ENCODE measurements at places on chromosomes 16 and 17.

GRCh38 chr16:77787452-77787851, 912 bp upstream of the VAT1L start:
- no peak for DNase-seq

DNA sequence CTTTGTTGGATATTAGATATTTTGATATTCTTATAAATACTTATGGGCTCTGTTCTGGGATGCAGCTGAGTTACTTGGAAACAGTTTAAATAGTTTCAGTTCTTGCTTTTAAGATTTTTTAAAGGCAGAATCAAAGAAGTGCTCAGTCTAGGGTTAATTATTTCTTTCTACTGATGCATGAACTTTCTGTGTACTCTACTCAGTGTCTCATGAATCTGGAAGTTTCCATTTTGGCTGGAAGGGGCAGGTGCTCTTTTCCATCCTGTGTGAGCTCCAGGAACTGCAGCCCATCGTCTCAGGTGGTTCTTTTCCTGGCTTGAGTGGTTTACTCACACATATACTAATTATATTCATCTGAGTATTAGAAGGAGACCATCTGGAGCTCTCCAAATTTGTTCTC, 61.1 kb upstream of the CPHXL start:
- no peak for DNase-seq

DNA sequence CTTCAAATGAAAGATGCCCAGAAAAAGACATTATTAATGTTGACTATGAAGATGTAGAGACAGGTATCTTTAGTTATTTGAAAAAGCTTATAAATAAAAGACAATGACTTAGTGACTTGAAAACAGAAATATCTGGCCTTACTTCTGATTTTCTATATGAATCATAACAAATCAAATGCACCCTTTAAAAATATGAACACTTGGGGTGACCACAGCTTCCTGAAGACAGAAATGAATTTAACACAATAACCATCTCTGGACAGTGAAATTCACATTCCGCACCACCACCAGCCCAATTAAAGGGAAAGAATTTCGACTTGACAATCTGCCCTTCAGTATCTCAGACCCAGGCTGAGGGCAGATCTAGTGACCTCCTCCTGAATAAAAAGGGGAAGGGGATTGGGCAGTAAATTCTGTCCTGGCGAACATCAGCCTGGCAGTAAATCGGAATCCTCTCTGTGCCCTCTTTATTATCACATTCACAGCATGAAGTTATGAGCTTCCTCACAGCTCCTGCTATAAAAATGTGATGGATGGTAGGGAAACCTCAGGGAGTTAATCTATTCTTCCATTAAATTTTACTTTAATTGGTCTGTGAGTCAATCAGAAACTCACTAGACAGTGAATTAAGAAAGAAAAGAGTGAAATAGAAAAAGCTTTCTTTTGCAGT, 131.5 kb downstream of the SNX11 start:
- no peak for DNase-seq

DNA sequence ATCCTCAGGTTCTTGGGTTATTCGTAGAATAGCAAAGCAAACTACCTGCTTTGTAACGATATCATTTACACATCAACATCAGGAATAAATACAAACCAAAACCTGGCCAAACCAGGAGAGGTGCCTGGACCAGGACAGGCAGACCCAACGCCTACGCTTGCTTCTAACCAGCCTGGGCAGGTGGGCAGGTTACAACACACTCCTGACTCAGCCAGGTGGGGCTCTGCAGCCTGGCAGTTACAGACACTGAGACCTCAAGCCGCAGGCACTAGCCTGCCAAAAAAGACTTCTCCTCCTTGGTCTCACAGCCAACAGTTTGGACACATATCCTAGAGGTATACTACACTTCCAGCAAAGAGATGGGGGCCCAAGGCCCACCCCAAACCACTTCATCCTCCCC, 14.0 kb downstream of the ANKRD11 start:
- DNase-seq, result no peak

DNA sequence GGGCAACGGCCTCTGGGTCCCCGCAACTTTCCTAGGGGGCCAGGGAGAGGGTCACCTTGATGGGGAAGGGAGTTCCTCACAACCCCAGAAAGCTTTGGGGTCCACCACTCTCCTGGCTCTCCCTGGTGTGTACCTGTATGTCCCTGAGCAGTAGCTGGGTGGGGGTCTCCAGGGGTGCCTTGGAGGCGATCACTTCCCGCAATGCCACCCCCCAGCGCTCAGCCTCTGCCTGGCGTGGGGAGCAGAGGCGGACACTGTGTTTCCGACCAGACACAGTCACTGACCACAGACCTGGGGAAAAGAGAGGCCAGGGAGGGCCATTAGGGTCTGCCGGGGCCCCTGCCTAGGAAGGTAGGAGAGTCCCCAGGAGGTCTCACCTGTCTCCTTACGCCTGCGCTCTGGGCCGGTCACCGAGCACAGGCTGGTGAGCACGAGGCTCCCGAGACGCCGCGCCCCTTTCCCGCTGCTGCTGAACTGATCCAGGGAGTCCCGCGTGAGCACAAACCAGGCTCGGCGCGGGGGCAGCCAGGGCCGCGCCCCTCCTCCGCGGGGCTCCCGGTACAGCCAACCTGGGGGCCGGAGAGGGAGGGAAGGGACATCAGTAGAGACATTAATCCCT, 3.4 kb downstream of the PLEKHH3 start:
- DNase-seq, result no peak

- DNase-seq, result no peak
Observed at GRCh38 chr16:81767987-81768592, 11.0 kb upstream of the PLCG2 start.

GRCh38 chr17:48153691-48154358, 46.3 kb downstream of the SNX11 start:
- DNase-seq, result no peak

DNA sequence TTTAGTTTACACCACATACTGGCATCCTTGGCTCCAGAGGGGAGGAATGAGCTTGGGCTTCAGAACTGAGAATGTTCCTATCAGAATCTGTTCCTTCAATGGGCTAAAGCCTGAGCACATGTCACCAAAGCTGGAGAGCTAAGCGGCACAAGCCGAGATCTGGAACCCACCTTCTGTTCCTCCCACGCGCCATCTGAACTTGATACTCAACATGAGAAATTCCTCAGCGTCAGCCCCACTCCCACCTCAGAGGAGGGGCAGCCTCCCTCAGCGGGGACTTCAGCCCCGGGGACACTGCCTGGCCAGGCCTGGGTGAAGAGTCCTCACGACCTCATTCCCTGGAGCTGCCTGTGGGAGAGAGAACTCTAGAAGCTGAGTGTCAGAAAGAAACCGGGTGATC, 22.8 kb upstream of the SLC47A1 start:
- no peak for DNase-seq

DNA sequence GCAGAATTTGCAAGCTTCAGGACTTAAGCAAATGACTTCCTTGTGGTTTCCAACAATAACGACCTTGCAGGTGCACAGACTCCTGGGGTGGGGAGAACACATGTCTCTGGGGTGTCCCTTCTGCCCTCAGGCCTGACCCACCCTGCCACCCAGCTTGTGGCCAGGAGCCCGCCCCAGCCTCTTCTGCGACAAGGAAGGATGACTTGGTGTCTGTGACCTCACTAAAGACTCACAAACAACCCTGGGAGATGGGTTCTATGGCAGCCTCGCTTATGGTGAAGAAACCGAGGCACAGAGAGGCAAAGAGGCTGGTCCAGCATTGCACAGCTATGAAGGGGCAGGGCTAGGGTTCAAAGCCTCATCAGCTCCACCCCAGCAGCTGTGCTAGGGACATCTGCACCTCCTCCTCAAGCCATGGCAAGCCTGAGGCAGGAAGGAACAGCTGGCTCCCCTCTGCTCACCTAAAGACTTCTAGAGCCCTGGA, 2.6 kb downstream of the ATP2A3 start:
- DNase-seq, result peak; percentile 99

- no peak for DNase-seq
Observed at GRCh38 chr16:70407811-70408274, 31.1 kb downstream of the ST3GAL2 start.

- DNase-seq, result no peak
Observed at GRCh38 chr16:56275076-56275475, 83.8 kb downstream of the GNAO1 start.

DNA sequence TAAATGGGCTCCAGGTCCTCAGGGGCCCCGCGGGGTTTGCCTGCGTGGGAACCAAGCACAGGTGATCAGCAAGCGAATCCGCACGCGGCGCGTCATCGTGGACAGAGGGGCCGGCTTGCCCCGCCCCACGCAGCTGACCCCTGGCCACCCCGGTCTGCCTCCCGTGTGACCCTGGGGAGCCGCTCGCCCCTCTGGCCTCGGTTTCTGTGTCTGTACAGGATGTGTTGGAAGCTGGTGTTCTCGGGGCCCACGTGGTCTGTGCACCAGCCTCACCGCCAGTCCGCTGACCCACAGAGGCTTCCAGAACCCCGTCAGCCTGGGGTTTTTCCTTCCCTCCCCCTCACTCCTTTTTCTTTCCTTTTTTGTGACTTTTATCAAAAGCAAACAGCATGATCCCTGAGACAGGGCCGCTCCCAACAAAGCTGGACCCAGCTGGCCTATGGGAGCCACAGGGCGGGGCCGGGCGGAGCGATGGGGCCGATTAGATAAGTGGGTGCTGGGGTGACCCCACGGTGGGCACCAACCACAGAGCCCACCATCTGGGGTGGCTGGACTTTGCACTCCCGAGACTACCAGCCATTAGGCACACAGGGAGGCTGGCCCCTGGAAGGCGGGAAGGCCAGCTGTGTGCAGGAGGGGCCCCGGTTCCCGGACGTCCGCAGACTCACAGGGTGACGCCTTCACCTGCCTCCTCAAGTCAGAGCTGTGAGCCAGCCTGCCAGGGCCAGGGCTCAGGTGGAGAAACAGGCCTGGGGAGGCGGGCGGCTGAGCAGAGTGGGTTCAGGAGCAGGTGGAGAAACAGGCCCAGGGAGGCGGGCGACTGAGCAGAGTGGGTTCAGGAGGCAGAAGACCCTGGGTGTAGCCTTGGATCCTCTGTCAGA, 56.0 kb downstream of the ZFPM1 start:
- DNase-seq, result no peak

DNA sequence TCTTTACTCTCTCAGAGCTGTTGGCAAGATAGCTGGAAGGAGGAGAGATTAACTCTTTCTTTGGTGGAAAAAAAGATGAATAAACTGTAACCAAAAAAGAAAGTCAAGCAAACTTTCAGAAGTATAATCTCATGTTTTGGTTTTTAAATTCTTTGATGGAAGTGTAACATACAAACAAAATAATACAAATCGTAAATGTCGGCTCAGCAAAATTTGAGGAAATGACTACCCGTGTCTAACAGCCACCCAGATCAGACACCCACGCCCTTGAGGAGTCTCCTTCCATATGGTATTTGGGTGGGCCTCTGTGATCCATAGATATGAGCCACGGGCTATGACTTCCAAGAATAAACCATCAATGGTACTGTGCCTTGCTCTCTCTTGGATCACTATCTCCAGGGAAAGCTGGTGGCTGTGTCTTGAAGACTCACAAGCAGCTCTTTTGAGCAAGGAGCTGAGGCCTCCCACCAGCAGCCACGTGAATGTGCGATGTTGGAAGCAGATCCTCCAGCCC, 9.6 kb upstream of the CD300C start:
- no peak for DNase-seq

- no peak for DNase-seq
Observed at GRCh38 chr16:76784530-76784929, 406.5 kb upstream of the MON1B start.

DNA sequence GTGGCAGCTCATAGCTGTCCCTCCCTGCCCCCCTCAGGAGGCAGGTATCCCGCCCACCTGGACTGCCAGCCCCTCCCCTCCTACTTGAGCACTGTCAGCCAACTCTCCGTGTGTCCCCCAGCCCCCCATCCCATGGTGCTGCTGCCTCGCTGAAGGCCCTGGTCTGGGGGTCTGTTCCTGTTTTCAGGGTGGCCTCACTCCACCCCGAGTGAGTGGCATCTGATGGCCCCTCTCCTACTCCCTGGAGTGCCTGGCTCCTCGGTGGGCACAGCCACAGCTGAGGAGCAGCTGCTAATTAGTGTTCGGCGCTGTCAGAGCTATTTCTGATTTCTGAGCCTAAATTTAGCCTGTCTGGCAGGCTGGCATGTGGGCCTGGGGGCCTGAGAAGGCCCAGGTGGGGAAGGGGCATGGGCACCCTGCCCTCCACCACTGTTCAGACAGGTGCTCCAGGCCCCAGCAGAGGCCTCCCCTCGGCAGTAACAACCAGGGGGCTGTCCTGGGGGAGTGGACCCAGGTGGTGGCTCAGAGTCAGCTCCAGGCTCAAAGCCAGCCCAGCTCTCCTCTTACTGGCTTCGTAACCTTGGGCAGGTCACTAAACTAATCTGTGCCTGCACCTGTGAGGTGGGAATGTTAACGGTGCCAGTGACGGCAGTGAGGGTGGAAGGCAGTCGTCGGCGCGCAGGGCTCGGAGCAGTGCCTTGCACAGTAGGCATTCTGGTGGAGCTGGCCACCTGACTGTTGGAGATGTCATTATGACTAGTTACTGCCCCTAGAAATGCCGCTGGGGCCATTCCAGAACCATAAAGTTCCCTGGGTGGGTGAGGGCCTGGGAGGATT, 6.5 kb downstream of the FMNL1 start:
- DNase-seq, result no peak
